NCI-H446 treated with DMSO at 0.1 percent for 48 hours (cell line): ENCODE measurements at places on chromosomes 3 and 15.

DNA sequence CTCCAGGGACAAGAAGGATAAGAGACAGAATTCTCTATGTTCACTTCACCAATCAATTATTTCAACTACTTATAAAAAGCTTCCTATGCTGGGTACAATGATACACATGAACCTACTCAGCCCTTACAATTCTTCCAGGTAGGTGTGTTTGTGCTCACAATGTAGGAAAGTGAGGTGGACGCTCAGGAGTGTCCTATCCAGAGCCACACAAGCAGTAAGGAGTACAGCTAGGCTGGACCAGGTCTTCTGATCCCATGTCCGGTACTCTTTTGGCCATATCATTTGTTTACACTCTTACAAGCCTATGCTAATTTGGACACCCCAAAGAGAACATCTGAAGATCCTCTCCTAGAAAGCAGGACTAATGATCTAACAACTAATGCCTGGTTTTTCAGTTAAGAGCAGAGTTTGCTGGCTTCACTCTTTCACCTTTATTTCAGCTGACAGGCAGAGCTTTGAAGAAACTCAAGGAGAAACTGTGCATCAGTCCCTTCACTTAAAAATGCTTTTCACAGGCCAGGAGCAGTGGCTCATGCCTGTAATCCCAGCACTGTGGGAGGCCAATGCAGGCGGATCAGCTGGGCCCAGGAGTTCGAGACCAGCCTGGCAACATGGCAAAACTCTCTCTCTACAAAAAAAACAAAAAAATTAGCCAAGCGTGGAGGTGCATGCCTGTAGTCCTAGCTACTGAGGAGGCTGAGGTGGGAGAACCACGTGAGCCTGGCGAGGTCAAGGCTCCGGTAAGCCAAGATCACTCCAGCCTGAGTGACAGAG is 27.5 kb downstream of the IGF2BP2 start:
- DNase-seq = no peak

DNA sequence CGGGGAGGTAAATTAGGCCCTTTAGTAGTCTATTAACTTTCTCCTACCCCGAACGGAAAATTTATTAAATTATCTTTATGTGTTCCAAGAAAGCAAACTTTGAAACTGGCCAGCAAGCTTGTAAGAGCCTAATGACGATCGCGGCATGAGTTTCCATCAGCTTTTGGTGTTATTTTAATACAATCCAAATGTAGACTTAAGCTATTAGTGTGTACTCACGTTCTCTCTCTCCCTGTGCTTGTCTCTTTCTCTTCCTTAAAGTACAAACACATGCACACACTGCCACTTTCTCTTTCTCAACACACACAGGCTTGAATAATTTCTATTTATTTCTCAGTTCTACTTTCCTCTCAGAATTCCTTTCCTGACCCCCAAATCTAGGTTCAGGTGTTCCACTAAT is 108.8 kb upstream of the MME start:
- DNase-seq = no peak

GRCh38 chr15:59556380-59556779 is 55.2 kb upstream of the GCNT3 start:
- DNase-seq = no peak

GRCh38 chr3:28738425-28738824 is 389.8 kb upstream of the AZI2 start:
- DNase-seq = no peak

GRCh38 chr3:103218146-103218545 is 783.3 kb downstream of the ZPLD1 start:
- DNase-seq = no peak

GRCh38 chr3:171781711-171782127 is 28.6 kb downstream of the PLD1 start:
- DNase-seq = no peak

GRCh38 chr3:137062250-137062649 is 104.5 kb downstream of the IL20RB start:
- no peak for DNase-seq

DNA sequence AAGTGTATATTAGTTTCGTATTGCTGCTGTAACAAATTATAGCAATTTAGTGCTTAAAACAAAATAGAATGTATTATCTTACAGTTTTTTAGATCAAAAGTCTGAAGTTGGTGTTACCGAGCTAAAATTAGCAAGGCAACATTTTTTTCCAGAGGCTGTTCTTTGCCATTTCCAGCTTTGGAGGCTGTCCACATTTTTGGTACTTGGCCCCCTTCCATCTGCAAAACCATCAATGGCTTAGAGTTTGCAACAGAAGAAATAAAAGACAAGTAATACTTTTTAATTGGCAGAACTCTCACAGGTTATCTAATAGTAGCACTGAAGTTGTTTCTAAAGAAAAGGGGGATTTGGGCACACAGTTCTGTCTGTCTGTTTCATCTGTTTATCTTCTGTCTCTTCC is 1248.5 kb downstream of the ROBO1 start:
- DNase-seq = peak; percentile 11
